ENCODE measurements at places on chromosomes 6 and 20. TPM values are rescaled to one million over a fixed set of nuclear protein-coding genes. Genes with fewer than 3 reads are reported as not detected.

MYBL2 gene
- 19.0 TPM for total RNA-seq

RPP40 gene
- 6.9 TPM for total RNA-seq

- no peak for DNase-seq
- H3K27ac ChIP-seq = no peak overlapping the region
- no peaks in the 10 kb centered on the region for H3K27me3 ChIP-seq
- no peaks in the 10 kb centered on the region for H3K36me3 ChIP-seq
- no peak overlapping the region for H3K4me3 ChIP-seq
Measured at GRCh38 chr6:141874930-141875602, 257.7 kb upstream of the GJE1 start.

GRCh38 chr6:158497620-158498019, 62.3 kb upstream of the TMEM181 start:
- H3K36me3 ChIP-seq = no peaks in the 10 kb centered on the region
- peaks cover 4% of the 10 kb centered on the region for H3K27me3 ChIP-seq
- H3K27ac ChIP-seq = no peak overlapping the region

GRCh38 chr6:105045526-105045925, 88.6 kb downstream of the LIN28B start:
- no peak overlapping the region for H3K27ac ChIP-seq
- H3K4me1 ChIP-seq = peaks cover 14% of the 10 kb centered on the region
- DNase-seq = no peak
- no peak overlapping the region for H3K4me3 ChIP-seq
- H3K27me3 ChIP-seq = no peaks in the 10 kb centered on the region

COL12A1 gene
- 2.4 TPM for total RNA-seq

CST4 gene
- not detected for total RNA-seq

Data from glutamatergic neuron (in vitro differentiated cells).